ENCODE measurements at places on chromosomes 2 and 18.

DNA sequence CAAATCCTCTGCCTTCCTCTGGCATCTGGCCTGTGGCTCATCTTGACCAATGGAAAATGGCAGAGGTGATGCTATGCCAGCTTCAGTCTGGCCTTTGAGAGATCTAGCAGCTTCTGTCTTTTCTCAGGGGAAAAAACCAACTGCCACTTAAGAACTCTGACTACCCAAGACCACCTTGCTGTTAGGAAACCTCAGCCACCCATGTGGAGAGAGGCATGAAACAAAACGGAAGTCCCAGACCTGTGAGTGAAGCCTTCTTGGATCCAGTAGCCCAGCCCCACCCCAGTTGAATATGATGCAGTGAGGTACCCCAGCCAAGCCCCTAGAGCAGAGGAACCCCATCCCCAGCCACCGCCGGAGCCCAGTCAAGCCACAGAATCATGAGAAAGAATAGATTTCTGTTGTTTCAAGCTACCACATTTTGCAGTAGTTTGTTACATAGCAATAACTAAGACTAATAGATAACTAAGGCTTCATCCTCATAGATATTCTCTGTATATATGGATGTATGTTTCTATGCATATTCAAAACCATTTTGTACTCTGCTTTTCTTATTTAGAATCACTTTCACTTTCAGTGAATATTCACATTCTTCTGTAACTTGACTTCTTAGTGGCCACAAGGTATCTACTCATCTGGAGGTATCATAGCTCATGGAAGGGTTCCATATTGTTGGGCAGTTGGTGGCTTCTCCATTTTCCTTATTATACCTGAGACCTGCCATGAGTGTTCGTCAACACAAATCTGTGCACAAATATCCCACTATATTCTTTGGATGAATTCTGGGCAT, 142.1 kb downstream of the FBXO15 start:
- no peak for DNase-seq

DNA sequence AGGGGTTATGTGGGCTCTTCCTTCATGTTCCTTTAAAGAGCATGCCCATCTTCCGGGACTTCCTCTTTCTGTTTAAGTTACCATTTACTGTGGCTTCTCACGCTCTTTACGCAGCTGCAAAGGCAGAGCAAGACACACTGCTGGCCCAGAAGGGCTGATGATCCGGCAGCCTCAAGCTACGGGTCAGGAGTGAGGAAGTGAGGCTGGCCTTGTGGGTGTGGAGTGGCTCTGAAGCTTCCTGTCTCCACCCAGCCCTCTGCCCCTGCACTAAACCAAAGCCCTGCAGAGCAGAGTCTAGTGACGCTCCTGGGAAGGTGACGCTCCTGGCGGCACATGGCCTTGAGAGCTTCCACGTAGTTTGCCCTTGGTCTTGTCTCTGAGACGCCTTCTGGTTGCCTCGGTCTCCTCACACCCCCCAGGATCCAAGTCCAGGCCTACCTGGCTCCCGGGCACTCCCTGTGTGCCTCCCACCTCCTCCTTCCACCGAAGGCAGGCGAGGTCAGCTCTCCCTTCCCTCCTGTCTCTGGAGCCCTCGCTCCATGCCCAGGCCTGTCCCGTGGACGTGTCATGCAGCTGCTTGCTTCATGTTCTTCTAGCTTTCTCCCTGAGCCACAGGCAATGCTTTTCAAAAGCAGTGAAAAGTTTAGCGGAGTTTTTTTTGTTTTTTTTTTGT, 50.3 kb downstream of the ARL4C start:
- no peak for DNase-seq

GRCh38 chr2:69059731-69060290, 46.8 kb downstream of the ANTXR1 start:
- no peak for DNase-seq

DNA sequence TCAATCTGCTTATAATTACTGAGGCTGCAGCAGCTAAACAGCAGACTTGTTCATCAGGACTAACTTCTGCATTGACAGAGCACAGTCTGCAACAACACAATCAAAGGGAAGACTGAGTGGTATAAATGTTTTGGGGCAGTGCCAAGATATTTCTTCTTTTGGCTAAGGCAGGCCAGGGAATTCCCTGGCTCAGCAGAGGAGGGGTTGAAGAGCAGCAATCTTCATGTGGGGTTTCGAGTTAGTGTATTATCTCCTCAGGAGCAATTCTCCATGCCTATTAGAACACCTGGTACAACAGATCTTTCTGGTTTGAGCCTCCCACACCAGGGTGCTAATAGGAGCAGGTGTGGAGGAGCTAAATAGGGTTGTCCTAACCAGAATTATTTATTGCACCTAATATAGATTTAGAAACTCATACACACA, 103.0 kb upstream of the STK17B start:
- no peak for DNase-seq

DNA sequence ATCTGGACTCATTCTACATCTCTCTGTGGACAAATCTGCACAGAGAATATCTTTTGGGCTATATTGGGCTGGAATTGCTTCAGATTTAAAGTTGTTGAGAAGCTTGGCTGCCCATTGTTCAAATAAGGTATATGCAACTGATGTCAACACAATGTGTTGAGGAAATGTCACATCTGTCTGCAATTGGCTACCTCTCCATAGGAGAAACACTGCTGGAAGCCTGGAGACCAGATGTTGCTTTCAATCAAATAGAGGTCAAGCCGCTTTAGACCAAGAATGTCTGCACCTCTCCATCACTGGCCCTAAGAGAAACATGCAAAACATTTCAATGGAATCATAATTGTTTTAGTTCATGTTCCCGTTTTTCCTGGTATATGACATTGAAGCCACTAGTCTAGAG, 720.2 kb downstream of the SLC4A3 start:
- DNase-seq, result no peak

- no peak for DNase-seq
Observed at GRCh38 chr18:8943900-8944870, 158.3 kb upstream of the NDUFV2 start.

DNA sequence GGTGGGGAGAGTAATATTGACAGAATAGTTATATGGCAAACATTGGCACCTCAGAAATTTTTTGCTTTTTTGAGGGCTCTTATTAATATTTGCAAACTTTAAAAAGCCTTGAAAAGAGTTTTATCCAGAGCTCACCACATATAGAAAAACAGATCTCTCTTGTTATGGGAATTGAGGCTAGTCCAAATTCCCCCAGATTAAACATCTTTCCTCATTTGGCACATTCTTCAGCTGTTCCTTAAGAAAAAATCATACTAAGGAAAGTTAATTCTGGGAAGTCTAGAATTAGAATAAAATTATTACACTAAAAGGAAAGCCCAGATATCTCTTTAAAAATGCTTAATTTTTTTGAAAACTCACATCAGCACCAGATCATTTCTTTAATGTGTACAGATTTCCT, 5.6 kb downstream of the TFPI start:
- no peak for DNase-seq

DNA sequence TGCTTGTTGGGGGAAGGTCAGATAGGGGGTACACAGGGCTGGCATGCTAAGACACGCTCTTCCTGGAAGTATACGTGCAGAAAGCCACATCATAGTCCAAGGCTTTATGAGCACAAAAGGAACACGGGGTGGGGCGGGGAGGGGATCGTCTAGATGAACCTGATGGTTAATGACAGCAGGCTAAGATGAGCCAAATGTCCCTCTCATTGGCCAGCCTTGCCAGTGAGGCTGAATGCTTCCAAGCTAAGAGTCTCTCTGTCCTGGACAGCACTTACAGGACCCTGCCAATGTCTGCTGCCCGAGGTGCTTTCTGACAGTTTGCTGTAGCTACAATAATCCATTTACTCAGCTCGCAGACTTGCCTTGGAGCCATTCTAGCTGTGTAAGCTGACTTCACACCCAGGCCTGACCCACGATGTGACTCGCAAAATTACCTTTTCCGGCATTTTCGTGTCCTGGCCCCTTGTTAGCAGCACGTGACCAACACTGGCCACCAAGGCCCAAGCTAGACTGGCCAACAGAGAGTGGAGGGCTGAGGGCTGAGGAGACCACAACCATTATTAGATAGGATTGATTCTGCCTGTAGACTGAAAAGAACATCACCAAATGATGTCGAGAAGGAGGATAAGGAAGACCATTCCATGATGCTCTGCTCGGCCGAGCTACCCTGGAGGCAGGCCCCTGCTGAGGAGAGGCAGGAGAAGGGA, 84.2 kb downstream of the MALT1 start:
- DNase-seq, result no peak

DNA sequence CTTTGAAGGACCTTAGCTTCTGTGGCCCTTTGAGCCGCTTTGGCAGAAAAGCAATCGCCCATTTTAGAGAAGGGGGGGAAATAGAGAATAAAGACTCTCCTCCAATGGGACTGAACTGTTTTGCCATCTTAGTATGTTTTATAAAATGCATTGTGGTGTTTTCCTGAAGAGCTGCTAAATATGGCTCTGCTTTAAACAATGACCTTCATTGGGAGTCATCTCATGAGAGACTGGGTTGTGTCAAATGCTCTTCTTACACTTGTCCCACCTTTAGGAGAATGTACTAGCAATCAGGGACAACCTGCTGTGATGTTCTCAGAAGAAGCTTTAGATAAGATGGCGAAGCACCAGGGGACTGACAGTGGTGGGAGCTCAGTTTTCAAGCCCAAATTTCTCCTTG, 418.9 kb upstream of the POU3F3 start:
- DNase-seq, result no peak

DNA sequence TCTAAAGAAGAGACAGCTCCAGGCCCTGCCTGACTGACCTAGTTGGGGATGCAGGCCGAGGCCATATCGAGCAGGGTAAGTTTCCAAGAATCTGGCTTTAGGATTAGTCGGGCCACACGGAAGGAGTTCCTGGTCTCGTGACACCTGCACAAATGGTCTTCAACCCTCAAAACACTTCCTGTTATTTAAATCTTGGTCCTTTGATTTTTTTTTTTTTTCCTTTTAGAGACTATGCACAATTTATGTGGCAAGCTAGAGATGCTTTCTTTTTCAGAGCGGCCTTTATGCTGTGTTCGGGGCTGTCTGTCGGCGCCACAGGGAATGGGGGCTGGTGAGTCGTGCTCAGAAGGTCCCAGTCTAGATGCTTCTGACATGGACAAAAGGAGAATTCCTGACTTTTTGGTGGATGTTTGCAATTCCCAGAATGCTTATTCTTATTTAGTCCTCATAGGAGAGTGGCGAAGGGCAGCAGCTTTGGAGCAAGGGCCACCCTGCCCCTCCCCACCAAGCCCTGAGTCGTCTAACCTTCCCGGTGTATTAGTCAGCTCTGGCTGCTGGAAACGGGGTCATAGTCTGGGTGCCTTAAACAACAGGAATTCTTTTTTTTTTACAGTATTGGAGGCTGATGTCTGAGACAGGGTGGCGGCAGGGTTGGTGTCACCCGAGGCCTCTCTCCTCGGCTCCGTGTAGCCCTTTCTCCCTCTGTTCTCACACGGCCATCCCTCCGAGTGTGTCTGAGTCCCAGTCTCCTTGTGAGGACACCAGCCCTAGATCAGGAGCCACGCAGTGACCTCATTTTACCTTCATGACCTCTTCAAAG, 27.4 kb downstream of the HPCAL1 start:
- DNase-seq, result no peak

Data from NCI-H187 (cell line).